ENCODE measurements at places on chromosomes 7 and 10.
A peak's percentile ranks its signal among the peaks of the same experiment; 100 is the strongest.

GRCh38 chr10:14009371-14010100 is 321.2 kb downstream of the FRMD4A start:
- peak; percentile 55 for DNase-seq

GRCh38 chr10:43921478-43921877 is 272.8 kb upstream of the ZNF32 start:
- no peak for DNase-seq

DNA sequence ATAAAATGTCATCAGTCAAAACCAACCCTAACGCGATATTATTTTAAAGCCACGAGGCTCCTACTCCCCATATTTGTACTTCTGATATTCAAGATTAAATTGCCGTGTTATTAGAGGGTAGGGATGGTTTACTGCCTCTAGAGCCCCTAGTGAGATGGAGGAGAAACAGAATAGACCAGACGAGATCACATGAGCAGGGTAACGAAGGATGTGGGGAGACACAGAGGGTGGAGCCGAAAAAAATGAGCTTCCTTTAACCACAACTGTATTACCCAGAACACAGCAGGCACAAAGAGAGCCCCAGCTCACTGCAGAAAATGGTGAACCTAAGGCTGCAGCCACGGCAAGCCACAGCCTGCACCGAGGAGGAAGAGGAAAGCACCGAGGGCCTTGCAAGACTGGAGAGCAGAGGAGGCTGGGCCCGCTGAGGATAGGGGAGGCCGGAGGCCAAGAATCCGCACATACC is 14.3 kb downstream of the ZC3HAV1 start:
- DNase-seq: peak; percentile 78

DNA sequence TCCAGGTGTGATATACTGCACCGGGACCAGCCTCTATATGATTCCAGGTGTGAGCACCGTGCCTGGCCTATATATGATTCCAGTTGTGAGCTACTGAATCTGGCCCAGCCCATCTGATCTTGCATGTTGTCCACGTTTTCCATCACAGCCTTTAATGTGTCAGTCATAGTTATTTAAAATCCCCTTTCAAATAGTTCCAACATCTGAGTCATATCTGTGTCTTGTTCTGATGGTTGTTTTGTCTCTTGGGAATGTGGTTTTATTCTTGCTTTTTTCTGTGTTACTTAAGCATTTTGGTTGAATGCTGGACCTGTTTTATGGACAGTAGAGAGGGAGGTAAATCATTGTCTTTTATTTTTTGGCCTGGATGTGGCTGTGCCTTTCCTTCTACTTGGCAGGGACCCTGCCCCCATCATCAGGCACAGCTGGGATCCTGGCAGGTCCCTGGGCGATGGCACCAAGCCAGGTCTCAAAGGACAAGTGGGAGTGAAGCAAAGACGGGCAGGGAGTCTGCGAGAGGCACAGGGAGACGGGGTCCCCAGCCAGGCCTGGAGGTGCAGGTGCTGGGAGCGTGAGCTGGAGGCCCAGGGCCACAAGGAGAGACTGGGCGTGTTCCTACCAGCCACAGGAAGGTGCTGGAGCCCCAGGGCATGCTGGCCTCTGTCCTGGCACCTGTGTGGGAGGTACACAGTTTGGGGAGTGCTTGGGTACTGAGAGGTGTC is 94.7 kb downstream of the DYNC2I1 start:
- no peak for DNase-seq

DNA sequence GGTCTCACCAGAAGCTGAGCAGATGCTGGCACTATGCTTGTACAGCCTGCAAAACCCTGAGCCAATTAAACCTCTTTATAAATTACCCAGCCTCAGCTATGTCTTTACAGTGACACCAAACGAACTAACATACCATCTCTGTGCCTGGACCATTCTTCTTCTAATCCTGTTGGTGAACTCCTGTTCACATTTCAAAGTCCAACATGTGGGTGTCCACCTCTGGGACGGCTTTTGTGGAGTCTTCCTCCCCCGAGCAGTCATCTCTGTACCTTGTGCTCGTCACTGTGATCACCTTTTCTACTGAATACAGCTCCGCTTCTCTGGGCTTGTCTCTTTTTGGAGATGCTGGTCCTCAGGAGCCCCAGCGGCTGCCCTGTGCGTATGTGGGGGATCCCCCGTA is 7.4 kb upstream of the ESYT2 start:
- no peak for DNase-seq
